ENCODE measurements at places on chromosomes 12 and 14.

- no peak for DNase-seq
Observed at GRCh38 chr12:80099259-80099658, at the start of gene OTOGL. Gene OTOGL, plus strand, starts transcription at chr12:80099537. Its CDS starts 109,895 bp downstream, at chr12:80209432.

- no peak for DNase-seq
Observed at GRCh38 chr12:103960616-103961227, 5.0 kb upstream of the TDG start.

- DNase-seq = no peak
Observed at GRCh38 chr14:25231004-25231403, 181.1 kb upstream of the STXBP6 start.

DNA sequence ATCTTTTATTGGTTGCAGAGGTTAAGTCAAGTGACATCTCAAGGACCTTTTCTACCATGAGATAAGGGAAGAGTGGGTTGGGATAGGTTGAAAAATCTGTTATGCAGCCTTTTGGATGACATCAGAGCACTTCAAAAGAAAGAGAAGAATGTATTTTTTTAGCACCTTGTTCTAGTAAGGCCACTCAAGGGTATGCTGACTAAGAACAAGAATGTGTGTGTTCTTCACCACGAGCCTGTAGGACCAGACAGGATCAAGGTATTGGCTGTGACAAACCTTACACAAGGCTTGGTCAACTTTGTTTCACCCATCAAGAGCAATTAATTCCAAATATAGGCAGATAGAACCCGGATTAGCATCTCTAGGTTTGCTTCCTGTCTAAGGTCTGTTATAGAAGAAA is 142.5 kb downstream of the SAMD4A start:
- DNase-seq = no peak

GRCh38 chr12:5292651-5293050 is 139.3 kb upstream of the NTF3 start:
- no peak for DNase-seq

- DNase-seq = no peak
Observed at GRCh38 chr12:57456737-57457490, 1.8 kb downstream of the INHBE start.

GRCh38 chr14:101027966-101028365 is 124.4 kb upstream of the RTL1 start:
- DNase-seq = no peak

DNA sequence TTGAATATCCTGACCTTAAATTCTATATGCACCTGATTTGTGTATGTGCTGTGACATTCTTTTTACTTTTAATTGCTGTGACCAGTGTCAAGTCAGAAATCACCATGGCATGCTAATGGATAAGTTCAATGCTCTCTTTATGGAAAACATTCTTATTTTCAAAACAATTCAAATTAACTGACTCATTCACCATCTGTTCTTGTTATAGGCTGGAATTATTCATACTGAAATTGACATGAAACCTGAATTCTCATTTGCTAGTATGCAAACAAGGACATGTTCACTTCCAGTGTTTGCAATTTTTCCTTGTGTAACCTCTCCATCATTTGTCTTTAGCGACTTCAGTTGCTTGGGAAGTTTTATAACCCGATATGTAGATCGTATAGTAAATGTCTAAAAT is at the start of gene TAS2R30:
Gene TAS2R30, minus strand, starts transcription at position 340 of the 400 bp plus-strand sequence. CDS start 400 bp downstream, outside the sequence.
- no peak for DNase-seq

DNA sequence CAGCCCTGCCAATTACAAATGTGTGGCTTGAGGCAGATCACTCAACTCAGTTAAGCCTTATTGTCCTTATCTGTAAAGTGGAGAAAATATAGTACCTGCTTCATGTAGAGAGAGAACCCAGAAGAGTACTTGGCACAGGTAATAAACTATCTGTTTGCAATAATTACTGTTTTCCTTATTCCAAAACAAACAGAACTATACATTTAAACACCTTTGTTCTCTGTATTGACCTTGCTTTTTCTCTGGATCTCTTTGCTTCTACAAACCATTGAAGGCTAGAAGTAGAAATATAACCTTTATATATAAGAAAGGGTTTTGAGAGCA is 70.8 kb upstream of the SRSF5 start:
- no peak for DNase-seq

DNA sequence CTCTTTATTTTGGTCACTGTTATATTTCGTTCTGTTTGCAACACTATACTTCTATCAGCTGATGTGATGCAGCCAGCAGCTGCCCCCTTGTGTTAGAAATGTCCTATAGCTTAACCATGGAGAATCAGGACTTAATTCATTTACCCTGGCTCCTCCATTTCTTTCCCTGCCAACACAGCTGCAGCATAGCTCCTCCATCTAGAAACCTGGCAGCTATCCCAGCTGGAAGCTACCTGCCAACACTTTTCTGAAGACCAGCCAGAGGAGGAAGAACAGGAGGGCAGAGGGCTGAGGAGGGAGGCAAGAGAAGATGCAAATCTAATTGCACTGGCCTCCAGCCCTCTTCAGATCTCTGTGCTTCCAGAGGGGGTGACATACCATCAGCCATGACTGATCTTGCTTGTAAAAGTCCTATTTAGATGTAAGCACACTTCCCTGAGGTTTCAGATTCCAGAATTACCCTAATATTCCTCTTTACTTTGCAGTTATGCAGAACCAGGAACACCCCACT is 156.8 kb upstream of the TMEM260 start:
- DNase-seq = no peak

DNA sequence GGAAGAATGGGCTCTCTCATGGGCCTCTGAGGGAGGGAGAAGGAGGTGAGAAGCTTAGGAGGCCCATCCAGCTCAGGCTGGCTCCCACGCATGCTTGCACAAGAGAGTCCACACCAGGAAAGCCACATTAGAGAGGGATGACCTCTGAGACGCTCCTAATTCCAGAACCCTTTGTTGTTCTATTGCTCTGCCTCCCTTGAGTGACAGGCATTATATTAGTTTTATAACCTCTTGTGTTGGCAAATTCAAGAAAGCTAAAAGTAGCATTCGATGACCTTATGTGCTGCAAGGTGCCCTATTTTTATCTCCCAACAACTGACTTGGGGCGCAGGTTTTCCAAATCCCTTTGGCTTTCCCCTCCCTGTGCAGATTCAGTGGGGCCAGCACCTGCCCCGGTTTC is 190.1 kb downstream of the KSR2 start:
- no peak for DNase-seq

DNA sequence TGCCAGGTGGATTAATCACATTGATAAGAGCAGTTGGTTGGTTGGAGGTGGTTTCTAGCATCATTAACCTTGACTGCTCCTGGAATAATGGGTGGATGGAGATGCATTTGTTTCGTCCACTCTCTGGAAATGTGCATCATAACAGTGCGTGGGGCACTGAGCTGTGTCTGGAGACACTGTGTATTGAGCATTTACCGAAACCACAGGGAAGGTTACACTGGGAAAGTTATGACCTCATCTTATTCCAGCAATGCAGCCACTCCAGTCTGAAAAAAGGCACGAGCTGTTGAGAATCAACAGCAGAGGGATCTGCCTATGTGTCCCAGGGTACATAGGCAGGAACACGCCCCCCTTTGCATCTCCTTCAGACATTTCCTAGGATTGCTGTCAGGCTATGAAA is 27.2 kb downstream of the RNFT2 start:
- no peak for DNase-seq
